ENCODE measurements at places on chromosomes 2 and 18.
A peak's percentile ranks its signal among the peaks of the same experiment; 100 is the strongest.

DNA sequence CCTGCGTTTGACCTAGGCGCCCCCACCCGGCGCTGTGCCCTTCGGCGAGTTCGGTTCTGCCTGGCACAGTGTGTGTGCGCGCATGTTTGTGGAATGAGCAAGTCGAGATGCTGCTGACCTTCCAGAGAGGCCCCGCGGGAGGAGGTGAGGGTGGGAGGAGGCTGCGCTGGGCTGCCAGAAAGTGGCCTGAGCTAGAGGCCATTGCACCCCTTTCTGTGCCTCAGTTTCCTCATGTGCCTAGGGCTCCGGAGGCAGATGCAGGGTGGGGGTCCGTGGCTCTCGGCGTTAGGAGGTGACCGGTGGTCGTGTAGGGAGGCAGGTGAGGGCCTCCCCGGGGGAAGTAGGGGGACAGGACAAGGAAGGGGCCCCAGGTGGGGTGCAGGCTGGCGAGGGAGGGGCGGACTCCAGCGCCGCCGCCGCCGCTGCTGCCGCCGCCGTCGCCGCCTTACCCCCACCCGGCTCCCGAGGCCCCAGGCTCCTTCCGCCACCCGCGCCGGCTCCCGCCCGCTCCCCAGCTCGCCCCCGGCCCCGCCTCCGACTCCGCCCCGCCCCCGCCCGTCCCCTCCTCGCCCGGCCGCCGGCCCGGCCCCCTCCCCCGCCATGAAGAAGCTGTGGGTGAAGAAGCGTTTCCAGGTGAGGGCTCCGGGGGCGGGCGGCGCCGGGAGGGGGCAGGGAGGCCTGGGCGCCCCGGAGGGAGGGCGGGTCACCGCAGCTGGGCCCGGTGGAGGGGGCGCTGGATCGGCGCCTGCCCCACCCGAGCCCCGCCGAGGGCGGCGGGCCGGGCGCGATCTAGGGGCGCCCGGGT lies 7.0 kb downstream of the SPEG start:
- peak; percentile 58 for DNase-seq

DNA sequence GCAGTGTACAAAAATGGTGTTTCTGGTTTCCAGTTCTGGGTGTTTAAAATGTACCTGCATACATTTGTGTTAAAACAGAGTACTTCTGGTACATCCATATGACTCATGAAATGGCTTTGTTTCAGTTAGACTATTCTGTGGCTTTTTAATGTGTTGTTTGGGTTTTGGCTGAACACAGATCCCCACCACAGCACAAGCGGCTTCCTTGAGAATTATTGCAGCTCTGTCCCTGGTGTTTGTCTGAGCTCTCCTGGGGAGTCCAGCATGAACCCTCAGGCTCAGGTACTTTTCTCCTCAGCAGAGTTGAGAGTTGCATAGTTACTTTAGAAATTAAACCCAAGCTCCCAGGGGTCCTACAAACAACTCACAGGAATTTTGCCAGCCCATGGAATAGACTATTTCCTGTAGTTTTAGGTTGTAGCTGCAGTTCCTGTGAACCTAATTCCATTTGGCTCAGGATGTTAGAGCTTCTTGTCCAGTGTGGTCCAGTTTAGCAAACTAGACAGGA lies 64.8 kb upstream of the EML6 start:
- peak; percentile 67 for DNase-seq

DNA sequence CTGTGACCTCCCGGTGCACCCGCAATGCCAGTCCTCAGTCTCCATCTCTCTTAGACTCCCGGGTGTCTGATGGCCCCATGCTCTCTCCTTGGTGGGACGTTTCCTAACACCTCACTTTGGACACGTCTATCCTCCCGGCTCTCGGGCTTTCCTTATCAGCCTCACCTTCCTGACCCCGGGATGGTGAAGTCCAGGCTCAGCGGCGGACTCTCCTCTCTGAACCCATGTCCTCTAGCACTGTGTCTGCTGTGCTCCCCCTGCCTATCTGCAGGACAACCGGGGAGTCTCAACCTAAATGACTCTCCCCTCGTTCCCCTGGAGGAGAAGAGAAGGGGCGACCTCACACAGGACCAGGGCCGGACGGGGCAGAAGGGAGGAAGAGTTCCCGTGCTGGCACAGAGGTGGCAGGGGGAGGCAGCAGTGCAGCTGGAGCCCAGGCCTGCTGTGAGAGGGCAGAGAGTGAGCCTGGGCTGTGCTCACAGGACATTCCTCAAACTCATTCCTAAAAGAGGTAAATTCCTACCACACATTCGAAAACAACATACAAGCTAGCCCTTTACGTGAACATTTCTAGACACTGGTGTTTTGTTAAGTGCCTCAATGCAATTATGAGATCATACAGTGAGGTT lies 41.9 kb downstream of the MBP start:
- peak; percentile 70 for DNase-seq

DNA sequence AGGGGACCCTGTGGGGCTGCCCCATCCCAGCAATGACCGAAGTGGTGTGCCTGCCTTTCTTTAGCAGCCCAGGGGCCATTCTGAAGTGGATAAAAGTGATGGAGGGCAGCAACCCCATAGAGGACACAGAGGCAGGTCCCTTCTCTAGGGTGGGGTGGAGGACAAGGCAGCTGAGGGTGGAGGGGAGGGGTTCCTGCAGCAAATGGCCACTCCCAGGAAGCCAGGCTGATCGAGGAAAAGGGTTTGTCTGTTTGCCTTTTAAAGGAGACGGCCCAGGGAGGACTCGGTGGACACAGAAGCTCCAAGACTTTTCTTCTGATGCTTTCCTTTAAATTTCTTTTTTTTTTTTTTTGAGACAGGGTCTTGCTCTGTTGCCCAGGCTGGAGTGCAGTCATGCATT lies 272.8 kb downstream of the TWIST2 start:
- DNase-seq: no peak

DNA sequence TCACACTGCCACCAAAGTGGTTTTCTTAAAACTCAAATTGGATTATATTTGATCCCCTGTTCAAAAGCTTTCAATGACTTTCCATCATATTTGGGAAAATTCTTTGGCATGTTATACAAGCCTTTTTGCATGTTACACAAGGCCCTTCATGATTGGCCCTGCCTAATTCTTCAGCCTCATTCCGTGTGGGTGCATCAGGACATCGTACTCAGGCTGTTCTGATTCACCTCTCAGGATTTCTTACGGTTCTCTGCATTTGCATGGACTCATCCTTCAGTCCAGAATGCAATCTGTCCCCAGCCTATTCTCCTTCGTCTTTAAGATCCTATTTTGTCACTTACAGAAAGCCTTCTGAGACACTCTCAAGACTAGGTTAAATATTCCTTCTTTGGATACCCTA lies 107.8 kb downstream of the LYPD1 start:
- no peak for DNase-seq

- peak; percentile 3 for DNase-seq
These were observed 1146.9 kb upstream of the NRXN1 start for GRCh38 chr2:52178845-52179244.

GRCh38 chr2:237403024-237403882 lies 10.7 kb downstream of the COL6A3 start:
- peak; percentile 88 for DNase-seq

GRCh38 chr2:70671092-70671675 lies 96.8 kb downstream of the ADD2 start:
- no peak for DNase-seq

- DNase-seq: no peak
These were observed 13.3 kb downstream of the RAB1A start for GRCh38 chr2:65116645-65117044.

GRCh38 chr2:205771031-205771430 lies 88.7 kb downstream of the NRP2 start:
- DNase-seq: peak; percentile 71

DNA sequence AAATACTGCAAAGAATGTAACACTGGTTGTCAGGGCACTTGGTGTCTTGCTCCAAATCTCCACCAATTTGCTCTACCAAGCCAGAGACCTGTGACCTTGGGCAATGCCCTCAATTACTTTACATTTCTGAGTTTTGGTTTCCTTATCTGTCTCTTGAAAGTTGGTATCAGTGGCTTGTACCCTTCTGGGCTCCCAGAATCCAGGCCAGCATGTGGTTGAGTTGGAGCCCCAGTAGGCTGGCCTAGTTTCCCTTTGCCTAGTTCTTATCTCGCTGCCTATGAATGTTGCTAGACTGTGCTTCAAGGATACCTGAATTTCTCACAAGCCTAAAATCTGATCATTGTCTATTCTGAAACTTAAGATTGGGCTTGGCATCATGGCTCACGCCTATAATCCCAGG lies 26.6 kb downstream of the MEP1B start:
- no peak for DNase-seq

DNA sequence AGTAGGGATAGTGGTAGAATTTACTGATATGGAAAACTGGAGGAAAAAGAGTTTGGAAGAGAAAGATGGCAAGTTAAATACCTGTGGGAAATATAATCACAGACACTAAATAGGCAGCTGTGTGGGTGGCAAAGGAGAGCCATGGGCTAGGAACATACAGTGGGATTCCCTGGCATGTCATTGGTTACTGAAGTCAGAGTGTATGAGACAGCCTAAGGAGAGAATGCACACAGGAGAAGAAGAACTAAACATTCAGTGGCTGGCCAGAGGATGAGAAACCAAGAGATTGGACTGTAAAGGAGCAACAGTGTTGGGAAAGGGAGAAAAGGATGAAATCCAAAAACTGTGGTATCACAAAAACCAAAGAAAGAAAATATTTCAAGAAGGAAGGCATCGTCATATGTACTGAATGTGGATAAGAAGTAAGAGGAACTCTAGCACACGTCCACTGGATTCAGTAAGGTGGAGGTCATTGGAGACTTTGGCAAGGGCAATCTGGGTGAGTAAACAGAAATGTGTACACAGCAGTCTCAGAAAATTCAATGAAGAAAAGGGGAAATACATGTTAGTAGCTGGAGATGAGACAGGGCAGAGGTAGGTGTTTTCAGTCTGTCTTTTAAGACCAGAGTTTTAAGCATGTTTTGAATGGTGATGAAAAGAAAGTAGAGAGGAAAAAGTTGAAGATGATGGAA lies 83.3 kb downstream of the SPIRE1 start:
- peak; percentile 10 for DNase-seq

DNA sequence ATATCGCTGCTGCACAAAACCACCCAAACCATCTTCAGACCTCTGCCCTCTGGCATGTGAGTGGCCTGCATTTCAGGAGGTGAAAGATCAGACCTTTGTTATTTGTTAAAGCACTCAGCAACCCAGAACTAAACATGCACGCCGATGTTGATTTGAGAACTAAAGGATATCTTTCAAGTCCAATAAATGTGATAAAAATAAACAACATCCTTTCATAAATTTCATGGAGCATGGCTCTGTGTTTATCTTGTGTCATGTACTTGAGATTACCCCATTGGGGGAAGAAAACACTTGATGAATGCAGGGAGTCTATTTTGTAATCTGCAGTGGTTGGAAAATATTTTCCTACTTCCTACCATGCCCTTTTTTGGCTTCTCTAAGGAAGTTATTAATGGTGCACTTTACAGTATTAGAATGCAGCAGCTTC lies 70.8 kb upstream of the GATA6 start:
- peak; percentile 56 for DNase-seq

DNA sequence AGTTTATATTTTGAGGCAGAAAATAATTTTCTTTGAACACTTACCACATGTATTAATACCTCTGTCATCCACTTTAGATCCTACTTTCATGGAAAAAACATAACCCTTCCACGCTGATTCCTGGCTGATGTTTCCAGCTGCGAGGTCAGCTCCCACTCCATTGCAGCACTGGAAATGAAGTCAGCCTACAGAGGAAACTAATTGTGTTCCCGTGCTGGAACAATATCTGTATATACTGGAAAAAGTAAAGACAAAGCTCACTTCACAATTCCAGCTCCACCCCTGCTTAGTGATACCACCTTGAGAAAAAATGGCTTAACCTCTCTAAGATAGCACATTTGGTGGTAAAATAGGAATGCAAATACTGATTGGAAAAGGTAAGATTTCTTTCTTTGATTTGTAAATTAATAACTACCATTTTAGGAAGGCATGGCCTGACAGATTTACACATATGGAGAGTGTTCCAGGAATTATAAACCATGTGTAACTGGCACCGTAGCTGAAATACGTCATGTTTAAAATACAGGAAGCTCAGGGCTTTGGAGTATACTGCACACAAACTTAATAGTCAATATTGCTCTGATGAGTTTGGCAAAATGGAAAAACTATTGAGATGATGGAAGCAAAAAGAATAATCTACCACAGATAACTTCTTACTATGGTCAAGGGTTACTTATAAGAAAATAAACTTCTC lies 90.0 kb downstream of the TRIB2 start:
- no peak for DNase-seq

DNA sequence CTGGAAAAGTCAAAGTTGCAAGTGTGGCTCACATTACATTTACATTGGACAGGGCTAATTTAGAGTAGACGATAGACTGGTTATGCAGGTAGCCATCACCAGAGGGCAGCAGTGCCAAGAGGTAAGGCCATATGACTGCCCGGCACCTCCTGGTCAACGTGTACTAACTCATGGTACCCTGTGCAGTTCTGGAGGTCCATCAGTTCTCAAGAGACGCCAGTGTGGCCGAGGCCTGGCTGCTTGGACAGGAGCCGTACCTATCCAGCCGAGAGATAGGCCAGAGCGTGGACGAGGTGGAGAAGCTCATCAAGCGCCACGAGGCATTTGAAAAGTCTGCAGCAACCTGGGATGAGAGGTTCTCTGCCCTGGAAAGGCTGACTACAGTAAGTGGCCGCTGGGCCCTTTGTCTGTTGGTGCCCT lies 65.8 kb upstream of the EML6 start:
- peak; percentile 68 for DNase-seq

DNA sequence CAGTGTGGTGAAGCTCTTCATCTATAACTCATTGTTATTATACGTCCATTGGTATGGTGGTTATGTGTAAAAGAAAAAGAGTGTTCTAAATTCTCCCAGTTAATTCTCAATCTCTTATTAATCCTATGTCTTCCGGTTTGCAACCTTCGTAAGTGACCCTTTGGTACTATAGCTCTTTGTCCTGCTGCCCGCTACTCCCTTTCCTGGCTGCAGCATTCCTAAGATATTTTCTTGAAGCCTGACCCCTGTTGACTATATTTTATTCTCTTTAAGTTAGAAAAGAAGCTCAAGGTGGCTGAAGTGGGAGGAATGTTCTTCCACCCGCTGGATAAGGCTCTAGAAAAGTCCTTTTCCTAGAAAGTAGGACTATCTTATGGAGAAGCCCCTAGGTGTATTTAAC lies 684.8 kb downstream of the SOCS6 start:
- peak; percentile 3 for DNase-seq

GRCh38 chr2:111198701-111199100 lies 78.0 kb downstream of the BCL2L11 start:
- DNase-seq: no peak

DNA sequence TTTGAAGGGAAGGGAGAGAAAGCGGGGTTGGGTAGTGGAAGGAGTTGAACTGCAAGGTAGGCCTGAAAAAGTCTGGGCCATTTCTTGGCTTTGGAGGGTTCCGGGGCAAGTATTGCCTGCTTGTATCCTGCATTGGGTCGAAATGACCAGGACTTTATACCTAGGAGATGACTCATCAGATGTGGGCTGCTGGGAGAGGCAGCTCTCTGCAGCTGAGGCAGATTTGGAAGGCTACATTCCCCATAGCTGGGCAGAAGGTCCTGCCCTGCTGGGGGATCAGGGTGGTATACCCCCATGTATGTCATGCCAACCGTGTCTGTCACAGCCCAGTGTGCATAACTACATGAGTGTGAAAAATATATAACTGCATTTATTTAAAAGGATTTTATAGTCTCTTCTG lies 171.8 kb upstream of the SPRED2 start:
- peak; percentile 47 for DNase-seq

Data from choroid plexus epithelial cell (primary cell).